Stimulated activated CD8-positive, alpha-beta memory T cell treated with anti-CD3 and anti-CD28 coated beads, Interleukin-15, amount 100 ng/mL, for 1 hour (primary cell): ENCODE measurements at places on chromosomes 16 and 17.

DNA sequence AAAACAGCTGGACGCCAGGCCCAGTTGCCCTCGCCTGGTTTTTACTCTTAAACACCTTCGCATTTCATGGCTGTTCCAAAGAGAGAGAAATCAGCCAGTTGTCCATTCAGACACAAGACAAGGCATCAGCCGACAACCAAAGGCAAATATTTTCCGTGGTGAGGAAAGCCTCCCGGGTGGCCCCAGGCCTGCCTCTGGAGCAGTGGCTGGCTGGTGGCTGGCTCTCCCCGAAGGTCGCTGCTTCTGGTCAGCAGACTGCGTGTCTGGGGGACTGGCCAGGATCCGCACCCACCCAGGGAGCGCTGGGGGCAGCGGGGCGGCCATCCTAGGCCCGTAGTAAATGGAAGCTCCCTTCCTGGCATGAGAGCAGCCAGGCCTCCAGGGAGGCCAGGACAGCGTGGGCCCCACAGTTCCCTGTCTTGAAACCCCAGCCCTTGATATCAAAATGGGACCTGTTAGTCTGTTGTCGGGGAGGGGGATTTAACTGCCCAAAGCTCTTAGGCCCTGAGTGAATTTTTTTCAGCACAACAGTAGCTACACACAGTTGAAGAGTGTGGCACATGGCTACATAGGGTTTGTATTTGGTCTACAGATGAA lies 57.7 kb downstream of the SREBF1 start:
- no peak for DNase-seq

DNA sequence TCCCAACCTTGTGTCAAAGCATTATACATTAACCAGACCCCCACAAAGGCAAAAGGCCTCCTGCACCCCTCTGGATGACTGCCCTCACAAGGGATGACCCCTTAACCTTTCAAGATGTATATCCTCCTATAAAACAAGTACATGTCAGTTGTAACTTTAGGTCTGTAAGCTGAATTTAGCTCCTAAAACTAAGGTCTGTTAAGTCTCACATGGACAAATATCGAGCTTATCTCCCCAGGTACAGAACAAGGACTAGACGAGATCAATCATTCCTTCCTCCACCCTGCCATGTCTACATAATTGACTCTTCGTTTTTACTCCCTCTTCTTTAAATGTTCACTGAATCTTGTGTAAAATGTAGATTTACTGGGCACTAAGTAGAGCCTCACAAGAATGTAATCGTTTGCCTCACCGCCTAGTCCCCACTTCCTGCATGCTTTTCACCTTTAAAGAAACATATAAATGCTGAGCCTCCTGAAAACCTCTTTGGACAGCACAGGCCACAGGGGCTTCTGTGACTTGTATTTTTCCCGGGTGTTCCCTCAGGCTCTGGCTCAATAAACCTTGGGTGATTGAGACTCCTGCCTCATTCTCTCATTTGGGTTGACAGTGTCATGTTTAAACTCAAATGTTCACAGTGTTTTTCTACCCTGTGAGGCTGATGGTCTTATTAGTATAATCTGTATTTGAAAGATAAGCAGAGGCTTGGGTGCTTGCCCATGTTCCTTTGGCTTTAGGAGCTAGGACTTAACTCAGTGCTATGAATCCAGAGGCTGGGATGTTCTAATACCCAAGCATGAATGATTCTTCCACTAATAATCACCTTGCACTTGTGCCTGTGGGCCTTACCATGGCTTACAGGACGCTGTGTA lies 37.6 kb downstream of the MMD start:
- DNase-seq, result no peak

DNA sequence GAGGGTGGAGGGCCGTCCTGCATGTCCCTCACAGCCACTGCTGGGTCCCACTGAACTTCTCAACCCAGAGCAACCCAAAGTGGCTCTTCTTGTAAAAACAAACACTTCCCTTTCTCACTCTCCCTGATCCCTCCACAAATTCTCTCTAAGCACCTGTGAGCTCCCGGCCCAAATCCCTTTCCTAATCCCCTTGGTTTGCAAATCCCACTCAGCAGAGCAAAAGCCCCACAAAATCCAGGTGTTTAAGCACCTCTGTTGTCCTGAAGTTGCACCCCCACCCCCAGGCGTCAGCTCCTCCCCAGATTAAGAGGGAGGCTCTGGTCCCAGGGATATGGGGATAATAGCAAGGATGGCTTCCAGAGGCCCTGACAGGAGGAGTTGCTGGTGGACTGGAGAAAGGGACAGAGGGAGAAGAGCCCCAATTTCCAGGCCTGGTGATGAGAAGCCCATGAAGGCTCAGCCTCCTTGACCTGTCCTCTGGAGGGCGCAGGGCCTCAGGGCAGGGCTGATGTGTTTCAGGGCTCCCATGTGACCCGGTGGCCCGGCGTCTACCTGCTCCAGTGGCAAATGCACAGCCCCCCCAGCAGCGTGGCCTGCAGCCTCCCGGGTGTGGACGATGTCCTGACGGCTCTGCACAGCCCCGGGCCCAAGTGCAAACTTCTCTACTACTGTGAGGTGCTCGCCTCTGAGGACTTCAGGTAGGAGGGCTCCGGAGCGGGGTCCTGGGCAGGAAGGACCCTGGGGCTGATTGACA lies 23.0 kb downstream of the NAGPA start:
- no peak for DNase-seq

DNA sequence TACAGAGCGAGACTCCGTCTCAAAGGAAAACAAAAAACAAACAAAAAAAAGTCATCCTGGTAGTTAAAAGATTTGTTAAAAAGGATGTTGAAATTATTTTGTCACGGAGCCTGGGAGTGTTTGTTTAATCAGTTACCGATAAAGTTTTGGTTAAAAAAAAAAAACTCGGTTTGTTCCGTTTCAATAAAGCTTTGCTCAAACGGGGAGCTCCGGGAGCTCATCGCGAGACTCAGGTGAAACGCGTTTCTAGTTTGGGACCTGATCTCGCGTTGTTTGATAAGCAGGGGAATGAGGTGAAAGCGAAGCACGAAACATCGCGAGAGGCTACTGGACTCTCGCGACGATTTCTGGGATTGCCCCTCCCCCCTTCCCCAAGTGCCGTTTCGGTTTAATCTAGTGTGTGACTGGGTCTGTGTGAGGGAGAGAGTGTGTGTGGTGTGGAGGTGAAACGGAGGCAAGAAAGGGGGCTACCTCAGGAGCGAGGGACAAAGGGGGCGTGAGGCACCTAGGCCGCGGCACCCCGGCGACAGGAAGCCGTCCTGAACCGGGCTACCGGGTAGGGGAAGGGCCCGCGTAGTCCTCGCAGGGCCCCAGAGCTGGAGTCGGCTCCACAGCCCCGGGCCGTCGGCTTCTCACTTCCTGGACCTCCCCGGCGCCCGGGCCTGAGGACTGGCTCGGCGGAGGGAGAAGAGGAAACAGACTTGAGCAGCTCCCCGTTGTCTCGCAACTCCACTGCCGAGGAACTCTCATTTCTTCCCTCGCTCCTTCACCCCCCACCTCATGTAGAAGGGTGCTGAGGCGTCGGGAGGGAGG lies at the start of gene CDK12:
TSS of gene CDK12 (plus strand) at position 374 of the 813 bp plus-strand sequence. CDS start 586 bp downstream, outside the sequence.
- DNase-seq, result peak; percentile 91

GRCh38 chr17:39002991-39003715 lies 36.0 kb upstream of the FBXO47 start:
- DNase-seq, result no peak

DNA sequence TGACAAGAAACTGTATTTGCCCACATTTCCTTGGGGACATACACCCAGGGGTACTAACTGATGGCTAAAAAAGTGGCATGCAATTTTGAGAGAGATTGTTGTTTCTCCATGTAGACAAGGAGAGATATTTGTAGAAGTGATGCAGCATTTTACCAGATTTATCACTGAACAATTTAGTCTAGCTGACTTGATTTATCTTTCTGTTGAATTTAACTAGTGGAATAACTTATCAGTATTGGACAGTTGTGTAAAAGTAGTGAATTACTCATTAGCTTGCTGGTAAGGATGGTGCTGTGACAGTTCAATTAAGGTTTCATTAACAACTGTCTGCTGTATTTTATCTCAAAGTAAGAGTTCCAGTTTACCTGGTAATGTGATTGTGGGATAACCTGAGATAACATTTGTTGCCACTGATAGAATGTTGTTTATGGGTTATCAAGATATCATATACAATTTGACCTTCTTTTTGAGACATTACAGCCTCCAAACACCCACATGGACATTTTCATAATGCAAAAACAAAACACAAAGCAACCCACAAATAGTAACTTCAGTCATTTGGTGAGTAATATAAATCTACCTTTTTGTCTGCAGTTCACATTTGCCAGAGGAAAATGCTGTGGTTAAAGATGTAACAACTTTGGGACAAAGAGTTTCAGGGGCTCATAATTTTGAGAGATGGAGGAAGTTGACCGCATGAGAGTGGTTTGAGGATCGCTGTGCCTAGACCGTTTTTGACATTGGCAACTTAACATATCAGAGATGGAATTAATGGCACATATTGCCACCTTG lies 3.8 kb downstream of the NLK start:
- no peak for DNase-seq

DNA sequence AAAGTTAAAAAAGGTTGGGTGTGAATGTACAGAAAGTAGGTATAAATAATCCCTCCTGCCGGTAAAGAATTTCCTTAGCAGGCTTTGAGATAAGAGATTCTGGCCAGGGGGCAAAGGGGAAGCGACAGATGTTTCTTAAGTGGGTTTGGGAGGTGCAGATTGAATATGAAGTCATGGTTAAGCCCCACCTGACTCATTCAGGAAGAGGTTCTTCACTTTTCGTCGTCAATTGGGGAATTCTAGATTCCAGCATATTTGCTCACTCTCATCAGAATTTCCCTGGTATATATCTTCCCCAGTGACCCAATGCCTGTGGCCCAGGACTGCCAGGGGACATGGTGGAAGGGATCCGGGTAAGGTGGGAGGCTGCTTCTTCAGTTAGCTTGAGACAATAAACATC lies 127.8 kb downstream of the CPPED1 start:
- DNase-seq, result no peak

- no peak for DNase-seq
These were observed 82.8 kb downstream of the MRM1 start for GRCh38 chr17:36684134-36684533.

GRCh38 chr17:28390141-28390540 lies 15.9 kb downstream of the SLC46A1 start:
- no peak for DNase-seq

DNA sequence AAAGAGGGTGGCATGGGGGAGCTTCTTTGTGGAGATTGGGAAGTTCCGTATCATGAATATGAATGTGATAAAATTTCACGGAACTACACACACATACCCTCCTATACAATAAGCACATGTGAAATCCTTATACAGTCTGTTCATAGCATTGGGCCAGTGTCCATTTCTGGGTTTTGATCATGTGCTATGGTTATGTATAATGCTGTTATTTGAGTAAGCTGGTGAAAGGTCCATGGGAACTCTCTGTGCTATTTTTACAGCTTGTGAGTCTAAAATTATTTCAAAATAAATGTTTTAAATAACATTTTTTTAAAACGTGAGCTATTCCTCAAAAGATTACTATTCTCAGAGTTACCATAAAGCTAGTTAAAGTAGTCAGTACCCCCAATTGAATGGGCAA lies 205.2 kb upstream of the CACNG5 start:
- no peak for DNase-seq
